Skin of body (tissue), 3 donors: ENCODE measurements at places on chromosomes 2 and 18. TPM values are rescaled to one million over a fixed set of nuclear protein-coding genes. Genes with fewer than 3 reads are reported as not detected.

GRCh38 chr2:25312958-25313710, 28.6 kb downstream of the DNMT3A start:
- no peak for DNase-seq

GRCh38 chr2:38907242-38907641, 17.6 kb downstream of the ARHGEF33 start:
- no peak for DNase-seq

GRCh38 chr2:147177071-147177857, 667.6 kb upstream of the ACVR2A start:
- DNase-seq = no peak

DNA sequence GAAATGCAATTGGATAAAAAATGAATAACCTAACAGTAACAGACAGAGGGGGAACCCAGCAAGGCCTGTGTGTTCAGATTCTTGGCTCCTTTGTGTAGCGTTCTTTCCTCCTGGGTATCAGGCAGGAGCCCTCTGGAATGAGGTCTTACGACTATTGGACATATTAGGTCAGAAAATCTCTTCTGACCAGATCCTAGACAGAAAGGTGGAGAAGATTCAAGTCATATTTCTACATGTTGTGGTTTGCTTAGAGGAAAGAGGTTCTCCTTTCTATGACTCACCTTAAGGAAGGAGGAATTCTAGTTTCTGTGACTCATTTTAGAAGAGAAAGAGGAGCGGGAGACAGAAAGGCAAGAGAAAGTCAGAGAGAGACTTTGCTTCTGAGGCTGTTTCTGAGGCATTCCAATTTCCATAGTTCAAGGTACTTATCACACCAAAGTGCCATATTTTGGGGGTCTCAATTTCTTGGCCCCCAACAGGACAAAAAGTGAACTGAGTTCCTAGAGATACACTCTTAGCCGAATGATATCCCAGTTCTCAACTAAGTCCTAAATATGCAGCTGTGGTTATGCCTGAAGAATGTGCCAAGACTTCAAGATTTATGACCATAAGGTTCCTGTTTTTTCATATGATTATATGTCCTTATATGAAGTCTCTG, 618.6 kb downstream of the ZEB2 start:
- no peak for DNase-seq

Gene NEU2
- 1.4 TPM for total RNA-seq

Gene DSG4
- 12.5 TPM for total RNA-seq

Gene SERPINB10
- total RNA-seq = 3.9 TPM

Gene NPPC
- 1.7 TPM for total RNA-seq
